ENCODE measurements at places on chromosomes 1 and 21.
A peak's percentile ranks its signal among the peaks of the same experiment; 100 is the strongest.

DNA sequence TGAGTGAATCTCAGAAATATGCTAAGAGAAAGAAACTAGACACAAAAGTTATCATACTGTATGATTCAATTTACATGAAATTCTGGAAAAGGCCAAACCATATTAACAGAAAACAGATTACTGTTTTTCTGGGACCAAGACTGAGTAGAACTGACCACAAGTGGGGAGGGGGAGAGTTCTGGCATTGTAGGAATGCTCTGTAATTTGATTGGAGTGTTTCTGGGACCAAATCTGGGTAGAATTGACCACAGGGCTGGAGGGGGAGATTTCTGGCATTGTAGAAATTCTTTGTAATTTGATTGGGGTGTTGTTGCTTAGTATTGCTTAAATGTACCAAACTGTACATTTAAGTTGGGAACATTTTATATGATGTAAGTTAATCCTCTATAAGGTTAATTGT, 3.4 kb upstream of the OR10K1 start:
- no peak overlapping the region for H3K4me3 ChIP-seq
- no peaks in the 10 kb centered on the region for H3K36me3 ChIP-seq
- no peak for DNase-seq
- no peaks in the 10 kb centered on the region for H3K4me1 ChIP-seq
- no peak overlapping the region for H3K27ac ChIP-seq

- H3K27me3 ChIP-seq: no peaks in the 10 kb centered on the region
- H3K4me3 ChIP-seq: no peak overlapping the region
- H3K36me3 ChIP-seq: no peaks in the 10 kb centered on the region
- H3K4me1 ChIP-seq: no peaks in the 10 kb centered on the region
Observed at GRCh38 chr1:238409932-238410331, 519.2 kb upstream of the ZP4 start.

GRCh38 chr1:202623075-202623474, 87.2 kb downstream of the SYT2 start:
- H3K4me3 ChIP-seq: no peak overlapping the region
- H3K27me3 ChIP-seq: peaks cover 33% of the 10 kb centered on the region
- H3K36me3 ChIP-seq: no peaks in the 10 kb centered on the region
- peaks cover 3% of the 10 kb centered on the region for H3K4me1 ChIP-seq

DNA sequence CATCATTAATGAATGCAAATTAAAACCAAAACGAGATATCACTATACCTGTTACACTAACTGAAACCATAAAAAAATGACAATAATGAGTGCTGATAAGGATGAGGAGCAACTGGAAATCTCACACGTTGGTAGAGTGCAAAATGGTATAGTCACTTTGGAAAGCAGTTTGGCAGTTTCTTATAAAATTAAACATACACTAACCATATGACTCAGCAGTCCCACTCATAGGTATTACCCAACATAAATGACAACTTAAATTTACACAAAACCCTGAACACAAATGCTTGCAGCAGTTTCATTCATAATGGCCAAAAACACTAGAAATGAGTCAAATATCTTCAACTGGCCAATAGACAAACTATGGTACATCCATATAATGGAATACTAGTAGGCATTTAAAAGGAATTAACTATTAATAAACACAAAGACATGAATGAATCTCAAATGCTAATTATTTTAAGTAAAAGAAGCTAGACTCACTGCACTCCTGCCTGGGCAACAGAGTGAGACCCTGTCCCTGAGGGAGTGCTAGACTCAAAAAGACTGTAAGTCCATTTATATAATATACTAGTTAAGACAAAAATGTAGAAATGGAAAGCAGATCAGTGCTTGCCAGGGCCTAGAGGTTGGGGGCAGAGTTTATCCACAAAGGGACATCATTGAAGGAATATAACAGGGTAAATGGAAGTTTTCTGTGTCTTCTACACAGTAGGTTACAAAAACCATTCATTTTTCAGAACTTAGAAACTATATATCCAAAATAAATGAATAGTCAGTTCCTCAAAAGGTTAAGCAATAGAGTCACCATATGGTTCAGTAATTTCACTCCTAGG, 77.4 kb downstream of the EIF4G3 start:
- no peak for DNase-seq
- H3K27me3 ChIP-seq: no peaks in the 10 kb centered on the region

- H3K27ac ChIP-seq: no peak overlapping the region
- H3K27me3 ChIP-seq: no peaks in the 10 kb centered on the region
- H3K4me1 ChIP-seq: peaks cover 6% of the 10 kb centered on the region
- no peak overlapping the region for H3K4me3 ChIP-seq
- H3K36me3 ChIP-seq: peaks cover 2% of the 10 kb centered on the region
Observed at GRCh38 chr1:184836141-184836540, 81.5 kb upstream of the EDEM3 start.

DNA sequence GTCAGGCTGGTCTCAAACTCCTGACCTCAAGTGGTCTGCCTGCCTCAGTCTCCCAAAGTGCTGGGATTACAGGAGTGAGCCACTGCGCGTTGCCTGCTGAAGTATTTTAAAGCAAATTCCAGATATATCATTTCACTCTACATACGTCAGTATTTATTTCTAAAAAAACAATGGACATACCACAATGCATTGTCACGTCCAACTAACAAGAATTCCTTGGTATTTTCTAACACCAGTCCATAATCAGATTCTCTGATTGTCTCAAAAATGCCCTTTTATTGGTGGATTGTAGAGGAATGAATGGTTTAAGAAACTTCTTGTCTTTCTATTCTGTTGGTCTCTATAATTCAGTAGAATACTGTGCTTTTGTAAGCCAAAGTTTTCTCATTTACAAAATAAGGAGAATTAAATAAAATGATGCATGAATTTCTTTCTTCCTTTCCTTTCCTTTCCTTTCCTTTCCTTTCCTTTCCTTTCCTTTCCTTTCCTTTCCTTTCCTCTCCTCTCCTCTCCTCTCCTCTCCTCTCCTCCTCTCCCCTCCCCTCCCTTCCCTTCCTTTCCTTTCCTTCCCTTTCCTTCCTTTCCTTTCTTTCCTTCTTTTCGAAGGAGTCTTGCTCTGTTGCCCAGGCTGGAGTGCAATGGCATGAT, 55.8 kb downstream of the VPS13D start:
- no peak overlapping the region for H3K4me3 ChIP-seq
- H3K4me1 ChIP-seq: no peaks in the 10 kb centered on the region
- no peaks in the 10 kb centered on the region for H3K27me3 ChIP-seq
- no peak for DNase-seq

DNA sequence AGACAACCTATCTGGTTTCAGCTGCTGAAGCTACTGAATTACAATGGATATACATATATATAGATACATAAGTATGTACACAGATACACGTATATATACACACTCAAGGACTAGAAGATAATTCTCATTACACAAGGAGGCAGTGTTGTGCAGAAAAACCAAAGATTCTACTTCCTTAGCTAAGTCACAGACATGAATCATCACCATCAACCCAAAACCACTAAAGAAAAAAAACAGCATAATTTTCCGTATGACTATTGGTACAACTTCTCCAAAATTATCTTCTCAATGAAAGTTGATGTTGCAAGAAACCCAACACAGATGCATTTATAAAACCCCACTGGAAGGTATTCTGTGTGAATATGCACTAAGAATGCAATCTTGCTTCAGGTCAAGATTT, 36.8 kb upstream of the RPF1 start:
- peaks cover 14% of the 10 kb centered on the region for H3K4me1 ChIP-seq
- H3K36me3 ChIP-seq: no peaks in the 10 kb centered on the region
- DNase-seq: peak; percentile 93
- no peak overlapping the region for H3K27ac ChIP-seq
- H3K4me3 ChIP-seq: no peak overlapping the region

GRCh38 chr21:14591882-14592281, 45.8 kb upstream of the SAMSN1 start:
- H3K4me1 ChIP-seq: no peaks in the 10 kb centered on the region
- H3K36me3 ChIP-seq: no peaks in the 10 kb centered on the region
- DNase-seq: no peak
- no peak overlapping the region for H3K4me3 ChIP-seq
- no peaks in the 10 kb centered on the region for H3K27me3 ChIP-seq

DNA sequence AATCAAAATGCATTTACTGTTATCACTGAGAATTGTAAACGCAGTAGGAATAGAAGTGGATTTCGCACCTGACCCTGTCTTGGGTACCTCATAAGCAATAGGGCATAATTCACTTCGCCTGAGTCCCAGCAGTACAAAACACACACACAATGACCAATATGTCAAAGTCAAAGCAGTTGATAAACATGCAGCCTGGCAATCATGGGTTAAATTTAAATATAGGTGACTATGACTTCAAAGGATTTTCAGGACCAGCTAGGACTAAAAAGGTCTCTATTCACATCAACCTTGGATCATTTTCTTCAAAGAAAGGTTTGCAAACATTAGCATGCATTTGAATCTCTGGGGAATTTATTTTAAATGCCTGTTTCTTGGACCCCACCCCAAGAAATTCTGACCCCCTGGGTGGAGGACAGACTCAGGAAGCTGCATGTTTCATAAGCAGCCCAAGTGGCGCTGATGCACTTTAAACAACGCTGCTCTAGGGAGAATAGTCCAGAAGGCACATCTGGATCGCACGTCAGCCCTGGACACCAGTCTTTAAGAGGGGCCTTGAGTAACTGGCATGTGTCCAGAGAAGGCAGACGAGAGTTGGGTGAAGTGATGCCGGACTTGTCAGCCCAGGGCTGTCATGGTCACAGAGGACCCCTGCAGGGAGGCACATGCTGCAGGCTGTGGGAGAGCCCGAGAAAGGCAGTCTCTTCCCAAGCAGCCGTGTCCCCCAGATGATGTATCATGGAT, 55.7 kb upstream of the EFHD2 start:
- H3K27ac ChIP-seq: no peak overlapping the region
- H3K4me1 ChIP-seq: peaks cover 5% of the 10 kb centered on the region
- H3K27me3 ChIP-seq: no peaks in the 10 kb centered on the region
- no peaks in the 10 kb centered on the region for H3K36me3 ChIP-seq
- no peak overlapping the region for H3K4me3 ChIP-seq

GRCh38 chr1:36411674-36412648, 14.3 kb upstream of the LSM10 start:
- peaks cover 6% of the 10 kb centered on the region for H3K4me1 ChIP-seq
- peak; percentile 47 for DNase-seq
- peaks cover 5% of the 10 kb centered on the region for H3K36me3 ChIP-seq
- no peak overlapping the region for H3K27ac ChIP-seq
- H3K27me3 ChIP-seq: no peaks in the 10 kb centered on the region
- H3K4me3 ChIP-seq: no peak overlapping the region

DNA sequence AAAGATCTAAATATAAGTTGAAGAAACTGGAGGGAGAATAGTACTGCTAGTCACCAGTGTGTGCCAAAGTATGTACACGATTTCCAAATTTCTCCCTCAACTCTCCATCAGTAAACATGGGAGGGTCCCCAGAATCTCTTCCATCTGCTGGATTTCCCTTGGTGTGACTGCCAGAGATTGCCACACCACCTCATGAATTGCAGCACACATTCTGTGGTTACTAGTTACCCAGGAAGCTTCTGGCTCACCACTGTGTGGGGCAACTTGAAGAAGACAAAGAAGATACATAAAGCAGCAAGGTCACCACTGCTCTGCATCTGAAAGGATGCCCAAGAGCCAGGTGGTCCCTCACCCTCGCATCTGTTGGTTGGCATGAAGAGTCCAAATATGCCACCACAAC, 191.7 kb upstream of the ESRRG start:
- H3K4me1 ChIP-seq: no peaks in the 10 kb centered on the region
- H3K4me3 ChIP-seq: no peak overlapping the region
- H3K27ac ChIP-seq: no peak overlapping the region
- no peaks in the 10 kb centered on the region for H3K36me3 ChIP-seq
- no peak for DNase-seq

DNA sequence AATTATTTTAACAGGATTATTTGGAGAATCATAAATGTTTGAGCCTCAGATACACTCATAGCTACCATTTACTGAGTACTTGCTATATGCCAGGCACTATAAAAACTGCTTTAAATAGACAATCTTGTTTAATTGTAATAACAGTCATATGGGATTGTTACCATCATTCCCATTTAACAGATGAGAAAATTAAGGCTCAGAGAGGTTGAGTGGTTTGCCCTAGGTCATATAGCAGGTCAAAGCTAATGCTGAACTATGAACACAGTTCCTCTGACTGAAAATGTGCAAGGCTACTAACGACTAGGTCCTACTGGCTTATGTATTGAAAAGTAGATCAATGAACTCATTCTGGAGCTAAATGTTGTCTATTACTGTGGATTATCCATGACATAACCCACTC, 63.4 kb downstream of the DDR2 start:
- no peaks in the 10 kb centered on the region for H3K27me3 ChIP-seq
- no peaks in the 10 kb centered on the region for H3K4me1 ChIP-seq
- no peak for DNase-seq
- no peaks in the 10 kb centered on the region for H3K36me3 ChIP-seq

GRCh38 chr1:23251812-23252211, 34.5 kb upstream of the HTR1D start:
- H3K4me3 ChIP-seq: no peak overlapping the region
- DNase-seq: peak; percentile 15
- H3K27me3 ChIP-seq: no peaks in the 10 kb centered on the region

DNA sequence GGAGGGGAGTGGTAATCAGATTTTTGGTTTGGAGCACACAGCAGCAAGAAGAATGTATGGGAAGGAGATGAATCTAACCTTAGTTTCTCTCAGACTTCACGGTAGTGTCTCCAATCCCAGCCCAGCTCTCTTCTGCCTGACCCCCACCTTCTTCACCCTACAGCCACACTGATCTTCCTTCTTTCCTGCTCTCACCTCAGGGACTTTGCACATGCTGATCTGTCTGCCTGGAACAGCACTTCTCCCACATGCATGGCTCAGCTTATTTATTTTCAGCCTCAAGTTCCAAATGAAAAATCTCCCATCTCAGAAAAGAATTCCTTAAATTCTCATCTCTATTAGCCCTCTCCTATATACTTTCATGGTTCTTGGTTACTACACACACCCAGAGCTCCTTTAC, 48.8 kb upstream of the LPAR3 start:
- H3K4me1 ChIP-seq: peaks cover 12% of the 10 kb centered on the region
- no peak overlapping the region for H3K4me3 ChIP-seq
- no peak for DNase-seq
- no peaks in the 10 kb centered on the region for H3K36me3 ChIP-seq
- H3K27ac ChIP-seq: no peak overlapping the region

GRCh38 chr1:212286556-212287131, 1.4 kb downstream of the PPP2R5A start:
- H3K36me3 ChIP-seq: no peaks in the 10 kb centered on the region
- peak; percentile 28 for DNase-seq
- H3K4me1 ChIP-seq: peaks cover 49% of the 10 kb centered on the region
- H3K27ac ChIP-seq: peak overlapping the region; percentile 91
- no peaks in the 10 kb centered on the region for H3K27me3 ChIP-seq

DNA sequence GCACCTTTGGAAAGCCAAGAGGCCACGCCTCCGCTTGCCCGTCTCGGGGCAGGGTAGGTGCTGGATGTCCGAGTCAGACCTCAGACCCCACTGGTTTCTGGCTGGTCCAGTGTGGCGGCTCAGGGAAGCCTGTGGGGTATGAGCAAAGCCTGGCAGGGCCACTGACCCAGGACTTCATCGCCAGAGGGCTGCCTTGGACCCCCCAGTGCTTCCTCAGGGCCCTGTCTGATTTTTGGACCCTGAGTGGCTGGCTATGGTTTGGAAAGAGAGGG, 20.4 kb downstream of the LHX4 start:
- H3K27me3 ChIP-seq: no peaks in the 10 kb centered on the region
- H3K4me3 ChIP-seq: no peak overlapping the region
- no peaks in the 10 kb centered on the region for H3K4me1 ChIP-seq

GRCh38 chr21:32728456-32728839, 635 bp upstream of the SYNJ1 start:
- peaks cover 1% of the 10 kb centered on the region for H3K36me3 ChIP-seq
- peaks cover 10% of the 10 kb centered on the region for H3K4me1 ChIP-seq
- peak overlapping the region; percentile 92 for H3K4me3 ChIP-seq
